ENCODE measurements at places on chromosomes 7 and 10.

DNA sequence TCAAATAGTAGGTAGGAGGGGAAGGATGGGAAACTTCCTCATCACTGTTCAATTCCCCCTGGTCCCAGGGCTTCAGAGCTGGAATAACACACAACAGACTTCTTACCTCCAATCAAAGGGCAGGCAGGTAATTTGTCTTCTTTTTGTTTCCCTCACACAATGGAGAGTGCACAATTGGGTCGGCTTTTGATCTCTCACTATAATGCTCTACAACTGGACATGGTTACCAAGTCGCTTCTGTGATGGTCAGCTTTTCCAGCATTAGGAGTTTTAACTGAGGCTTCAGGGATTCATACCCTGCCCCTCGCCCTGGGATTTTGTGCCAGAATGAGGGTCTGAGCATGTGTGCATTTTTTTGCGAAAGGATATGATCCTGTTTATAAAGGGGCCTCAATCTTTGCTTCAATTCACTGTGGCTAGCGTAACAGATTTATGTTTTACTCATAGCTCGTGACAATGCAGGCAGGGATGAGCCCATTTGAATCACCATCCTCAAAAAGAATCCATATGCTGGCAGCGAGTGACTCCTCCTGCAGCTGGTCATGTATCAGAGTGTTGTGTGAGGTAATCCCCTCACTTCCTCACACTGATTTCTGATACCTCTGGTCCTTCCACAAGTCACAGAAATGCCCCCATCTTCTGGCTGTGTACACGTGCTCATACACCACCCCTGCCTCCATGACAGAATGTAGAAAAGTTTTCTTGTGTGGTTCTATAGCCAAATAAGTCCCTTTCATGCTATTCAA is 189.6 kb downstream of the CTTNBP2 start:
- no peak for DNase-seq

DNA sequence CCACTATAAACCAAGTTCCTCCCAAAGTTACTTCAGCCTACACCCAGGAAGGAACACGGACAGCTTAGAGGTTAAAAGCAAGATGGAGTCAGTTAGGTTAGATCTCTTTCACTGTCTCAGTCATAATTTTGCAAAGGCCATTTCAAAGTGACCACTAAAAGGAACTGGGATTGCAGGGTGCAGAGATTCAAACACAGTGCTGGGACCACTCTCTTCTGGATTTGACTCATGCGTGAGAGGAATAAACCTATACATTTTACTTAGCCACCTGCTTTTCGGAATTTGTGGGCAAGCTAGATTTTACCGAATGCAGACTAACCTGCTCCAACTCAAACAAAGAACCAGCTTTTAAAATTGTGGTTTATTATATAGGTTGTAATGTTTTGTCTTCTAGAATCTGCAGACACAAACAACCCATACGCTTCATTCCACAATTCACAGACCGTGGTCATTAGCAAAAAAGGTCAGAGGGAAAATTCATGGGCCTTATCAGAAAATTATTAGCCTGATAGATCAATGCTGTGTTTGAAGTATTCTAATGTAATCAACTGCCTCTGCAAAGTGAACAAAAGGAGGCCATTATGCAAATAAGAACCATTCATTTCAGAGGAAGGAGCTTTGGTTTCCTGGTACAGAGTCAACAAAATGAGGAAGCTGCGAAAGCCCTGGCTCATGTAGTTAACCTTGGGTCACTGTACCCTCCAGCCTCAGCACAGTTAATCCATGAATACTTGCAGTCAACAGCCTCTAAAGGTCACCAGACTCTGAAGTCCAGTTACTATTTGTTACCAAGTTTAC is 342.7 kb upstream of the KLF6 start:
- no peak for DNase-seq

DNA sequence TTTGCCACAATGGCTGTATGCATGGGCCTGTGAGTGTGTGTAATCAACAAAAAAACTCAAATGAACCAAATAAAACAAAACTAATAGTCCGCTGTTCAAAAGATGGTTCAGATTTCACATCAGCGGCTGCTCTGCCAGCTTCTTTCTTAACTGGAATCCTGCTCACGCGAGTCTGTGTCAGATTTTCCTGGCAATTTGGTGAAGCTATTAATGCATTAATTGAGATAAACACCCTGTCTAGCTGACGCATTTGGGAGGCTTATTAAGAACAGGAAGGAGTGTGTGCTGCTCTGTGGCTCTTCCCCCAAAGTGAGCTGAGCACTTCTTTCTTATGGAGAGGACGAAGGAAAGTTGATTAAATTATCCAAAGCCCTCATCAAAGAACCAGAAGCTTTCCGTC is 336.6 kb upstream of the MKI67 start:
- no peak for DNase-seq

DNA sequence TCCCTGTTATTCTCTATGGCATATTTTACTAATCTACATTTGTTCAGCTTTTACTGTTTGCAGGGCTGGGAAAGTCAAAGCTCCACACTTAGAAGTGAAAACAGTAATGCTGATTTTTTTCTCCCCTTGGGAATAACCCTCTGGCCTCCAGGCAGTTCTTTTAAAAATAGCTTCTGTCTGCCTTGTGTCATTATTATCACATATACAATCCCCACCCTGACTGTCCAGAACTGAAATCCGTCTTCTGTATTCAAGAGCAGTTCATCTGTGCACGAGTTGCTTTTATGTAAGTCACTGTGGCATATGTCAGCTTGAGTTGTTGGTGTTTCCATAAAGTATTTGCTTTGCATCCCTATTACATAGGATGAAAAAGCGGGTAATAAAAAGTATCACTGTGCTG is 1221.1 kb upstream of the CELF2 start:
- no peak for DNase-seq

DNA sequence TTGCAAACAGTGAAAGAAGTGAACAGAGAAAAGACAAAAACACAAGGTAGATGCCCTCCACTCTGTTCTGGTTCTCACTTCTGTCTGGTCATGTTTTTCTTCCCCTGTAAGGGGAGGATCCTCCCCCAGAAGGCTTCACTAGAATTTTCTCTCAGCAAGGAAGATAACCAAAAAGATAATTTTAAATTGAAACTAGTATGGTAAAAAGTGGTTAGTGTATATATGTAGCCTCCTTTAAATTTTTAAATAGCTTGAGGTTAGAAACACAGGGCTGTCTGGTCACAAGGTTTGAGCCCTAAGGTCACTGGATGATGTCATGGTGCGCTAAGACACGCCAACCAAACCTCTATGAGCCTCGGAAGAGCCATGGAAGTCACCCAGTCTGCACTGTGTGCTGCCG is 5.6 kb upstream of the PKD1L1 start:
- no peak for DNase-seq

DNA sequence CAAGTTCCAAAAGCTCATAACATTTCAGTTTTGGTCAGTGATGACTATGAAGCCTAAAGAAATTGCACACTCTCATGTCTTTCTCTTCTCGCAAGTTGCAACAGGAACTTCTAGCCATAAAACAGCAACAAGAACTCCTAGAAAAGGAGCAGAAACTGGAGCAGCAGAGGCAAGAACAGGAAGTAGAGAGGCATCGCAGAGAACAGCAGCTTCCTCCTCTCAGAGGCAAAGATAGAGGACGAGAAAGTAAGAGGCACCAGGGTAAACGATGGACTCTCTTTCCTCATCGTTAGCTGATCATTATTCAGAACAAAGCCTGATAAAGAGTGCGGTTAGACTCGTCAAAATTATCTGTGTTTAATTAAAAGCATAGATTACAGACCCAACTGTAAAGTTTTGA is 94.7 kb downstream of the HDAC9 start:
- no peak for DNase-seq

GRCh38 chr7:33379891-33380525 is 250.6 kb downstream of the BBS9 start:
- no peak for DNase-seq

GRCh38 chr7:99252166-99252895 is 20.3 kb upstream of the MYH16 start:
- no peak for DNase-seq

DNA sequence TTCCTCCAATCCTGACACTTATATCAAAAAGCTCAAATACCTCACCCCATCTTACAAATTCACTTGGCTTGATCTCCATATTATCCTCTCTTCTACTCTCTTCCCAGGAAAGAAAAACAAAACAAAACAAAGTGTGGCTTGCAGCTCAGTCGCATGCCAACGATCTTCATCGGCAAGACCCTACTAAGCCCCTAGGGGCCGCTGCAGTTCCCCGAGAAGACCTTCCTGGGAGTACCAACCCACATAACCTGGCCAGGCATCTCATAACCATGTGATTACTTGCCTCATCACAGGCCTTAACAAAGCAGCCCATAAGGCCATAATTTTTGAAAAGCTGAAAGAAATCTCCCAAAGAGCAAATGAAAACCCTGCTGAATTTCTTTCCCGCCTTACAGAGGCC is 103.7 kb downstream of the ZNF92 start:
- DNase-seq = no peak

DNA sequence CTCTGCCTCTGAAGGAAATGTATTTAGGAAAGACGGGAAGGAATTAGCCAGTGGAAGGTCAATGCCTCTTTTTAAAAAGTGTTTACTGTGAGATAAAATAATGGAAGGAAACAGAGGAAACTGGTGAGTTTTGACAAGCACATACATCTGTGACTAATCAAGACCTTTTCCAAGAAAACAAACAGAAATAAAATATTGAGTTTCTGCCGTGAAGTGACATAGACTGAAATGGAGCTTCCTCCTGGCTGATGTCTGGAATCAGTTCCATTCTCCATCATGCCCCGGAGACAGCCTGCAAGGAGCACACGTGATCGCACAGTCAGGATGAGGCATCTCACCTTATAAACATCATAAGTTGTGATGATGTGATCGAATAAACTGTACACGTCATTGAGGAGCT is 30.7 kb downstream of the TECTB start:
- no peak for DNase-seq

DNA sequence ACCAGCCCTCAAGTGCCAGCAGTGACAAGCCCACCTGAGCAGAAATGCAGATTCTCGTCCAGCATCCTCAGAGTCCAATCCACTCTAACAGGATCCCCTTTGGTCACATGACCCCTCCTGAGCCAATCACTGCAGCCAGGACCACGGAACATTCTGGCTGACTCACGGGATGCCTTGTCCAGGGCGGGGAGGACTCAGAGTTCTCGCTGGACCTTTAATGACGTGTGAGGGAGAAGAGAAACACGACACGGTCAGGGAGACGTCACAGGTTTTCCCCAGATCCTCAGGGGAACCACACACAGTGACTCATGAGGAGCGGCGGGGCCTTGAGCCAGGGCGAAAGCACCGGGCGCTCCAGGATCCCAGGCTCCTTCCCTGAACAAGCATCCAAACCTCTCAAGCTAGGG is 155.7 kb downstream of the PTPRN2 start:
- DNase-seq = no peak

- DNase-seq = no peak
Observed at GRCh38 chr7:102473271-102473991, 5.3 kb downstream of the POLR2J start.

DNA sequence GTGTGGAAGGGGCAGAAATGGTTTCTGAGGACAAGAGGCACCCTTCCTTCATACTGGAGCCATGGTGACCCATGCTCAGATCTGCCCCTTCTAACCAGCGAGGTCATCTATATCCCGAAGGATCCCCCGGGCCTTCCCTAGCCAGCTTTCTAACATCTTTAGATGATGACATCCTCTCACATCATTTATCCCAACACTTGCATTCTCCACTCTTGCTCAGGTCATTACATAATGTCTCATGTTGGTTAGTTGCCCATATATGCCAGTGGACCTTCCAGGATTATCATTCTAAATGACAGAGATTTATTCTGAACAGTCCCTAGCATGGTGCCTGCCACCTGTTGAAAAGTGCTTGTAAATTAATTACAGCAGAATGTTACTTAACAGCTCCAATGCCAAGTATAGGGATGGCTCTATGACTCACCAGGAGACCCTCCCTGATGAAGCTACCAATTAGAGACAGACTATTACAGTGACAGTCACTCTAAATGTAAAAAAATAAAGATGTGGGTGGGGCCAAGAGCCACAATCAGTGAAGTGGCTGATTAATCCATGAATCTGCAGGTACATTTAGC is 22.6 kb upstream of the ABLIM1 start:
- DNase-seq = no peak

GRCh38 chr10:61987951-61988379 is 86.5 kb downstream of the ARID5B start:
- no peak for DNase-seq

GRCh38 chr7:87506246-87507180 is 31.0 kb upstream of the ABCB4 start:
- DNase-seq = no peak

- no peak for DNase-seq
Observed at GRCh38 chr10:28680358-28680752, 3.0 kb downstream of the BAMBI start.

DNA sequence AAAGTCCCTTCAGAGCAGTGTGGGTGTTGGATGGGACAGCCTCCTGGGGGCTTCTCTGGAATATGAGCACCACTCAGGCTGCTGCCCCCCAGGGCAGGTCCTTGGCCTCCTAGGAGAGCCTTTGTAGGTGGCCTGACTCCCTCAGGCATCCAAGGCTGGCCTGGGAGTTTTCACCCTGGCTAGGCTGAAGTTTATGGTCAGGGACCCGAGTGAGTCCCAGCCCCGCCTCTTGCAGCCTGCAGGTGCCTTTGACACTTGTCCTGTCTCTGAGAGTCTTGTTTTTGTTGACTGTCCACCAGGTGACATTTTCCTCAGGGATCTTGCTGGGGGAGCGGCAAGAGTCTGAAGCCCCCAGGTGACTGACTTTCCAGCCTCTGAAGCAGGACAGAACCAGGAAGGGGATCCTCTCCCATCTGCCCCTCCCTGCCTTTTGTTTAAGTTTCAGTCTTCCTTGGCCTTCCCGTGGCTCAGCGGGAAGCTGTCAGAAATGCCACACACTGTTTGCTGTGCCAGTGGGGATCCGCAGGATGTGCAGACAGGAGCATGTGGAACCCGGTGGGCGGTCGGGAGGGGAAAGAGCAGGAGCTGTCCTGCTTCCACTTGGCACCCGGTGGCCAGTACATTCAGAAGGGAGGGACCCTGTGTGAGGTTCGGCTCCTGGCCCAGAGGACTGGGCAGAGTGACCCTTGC is 59.5 kb downstream of the LRRC18 start:
- no peak for DNase-seq

- no peak for DNase-seq
Observed at GRCh38 chr7:122255454-122255853, 49.1 kb downstream of the FEZF1 start.

- DNase-seq = no peak
Observed at GRCh38 chr10:15558136-15558535, 161.6 kb downstream of the ITGA8 start.

GRCh38 chr10:103717341-103718246 is 137.8 kb downstream of the SH3PXD2A start:
- DNase-seq = no peak

DNA sequence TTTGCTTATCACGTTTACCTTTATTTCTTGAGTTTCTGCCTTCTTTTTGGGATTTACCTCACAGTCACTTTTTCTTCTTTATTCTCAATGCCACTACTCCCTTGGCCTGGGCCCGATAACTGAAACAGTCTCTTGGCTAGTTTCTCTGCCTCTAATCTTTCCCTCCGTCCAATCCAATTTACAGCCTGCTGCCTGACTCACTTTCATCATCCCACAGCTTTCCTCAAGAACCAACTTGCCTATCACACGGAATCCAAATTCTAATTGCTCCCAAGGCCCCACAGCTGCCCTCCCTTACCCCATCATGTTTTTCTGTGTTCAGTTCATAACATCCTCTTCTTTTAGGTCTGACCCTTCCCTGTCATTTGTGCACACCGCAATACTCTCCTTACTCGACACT is 121.4 kb downstream of the HIPK2 start:
- DNase-seq = no peak

GRCh38 chr7:33459340-33459751 is 330.0 kb downstream of the BBS9 start:
- no peak for DNase-seq

GRCh38 chr10:53284615-53285182 is 512.1 kb upstream of the MBL2 start:
- no peak for DNase-seq
